ENCODE measurements at places on chromosomes 5 and 9.

- no peak for DNase-seq
These were observed 1.6 kb upstream of the OXCT1 start for GRCh38 chr5:41871852-41872251.

DNA sequence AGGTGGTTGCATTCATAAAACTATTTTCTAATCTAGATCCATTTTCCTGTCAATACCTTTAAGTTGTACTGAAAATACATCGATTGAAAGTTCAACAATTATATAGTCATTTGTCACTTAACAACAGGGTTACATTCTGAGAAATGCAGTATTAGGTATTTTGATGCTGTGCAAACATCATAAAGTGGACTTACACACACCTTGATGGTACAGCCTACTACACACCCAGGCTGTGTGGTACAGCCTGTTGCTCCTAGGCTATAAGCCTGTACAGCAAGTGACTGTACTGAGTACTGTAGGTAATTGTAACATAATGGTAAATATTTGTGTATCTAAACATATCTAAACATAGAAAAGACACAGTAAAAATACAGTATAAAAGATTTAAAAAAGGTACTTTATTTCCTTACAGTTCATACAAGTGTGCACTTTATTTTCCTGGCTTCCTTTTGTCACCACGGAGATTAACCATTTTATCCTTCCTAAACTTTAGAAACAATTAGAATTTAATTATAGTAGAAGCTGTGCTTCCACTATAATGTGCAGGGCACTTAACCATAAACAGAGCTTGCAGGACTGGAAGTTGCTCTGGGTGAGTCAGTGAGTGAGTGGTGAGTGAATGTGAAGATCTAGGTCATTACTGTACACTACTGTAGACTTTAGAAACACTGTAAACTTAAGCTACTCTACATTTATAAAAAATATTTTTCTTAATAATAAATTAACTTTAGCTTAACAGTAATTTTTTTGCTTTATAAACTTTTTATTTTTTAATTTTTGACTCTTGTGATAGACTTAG lies 42.9 kb upstream of the MEF2C start:
- DNase-seq, result no peak

DNA sequence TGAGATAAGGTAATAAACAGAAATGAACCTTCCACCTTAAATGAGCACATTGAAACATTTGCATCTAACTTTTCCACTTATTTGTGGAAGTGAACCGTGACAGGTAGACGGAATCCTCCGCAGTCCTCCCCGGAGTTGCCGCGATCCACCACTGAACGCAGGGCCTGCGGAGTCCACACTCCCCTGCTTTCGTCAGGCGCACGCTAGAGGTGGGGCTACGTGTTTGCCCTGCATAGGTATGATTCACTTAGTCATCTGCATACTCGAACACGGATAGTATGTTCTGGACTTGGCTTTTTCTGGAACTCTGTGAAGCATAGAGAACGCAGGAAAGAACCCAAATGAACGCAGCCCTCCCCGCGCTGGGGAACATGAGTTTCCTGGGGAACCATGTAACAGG lies 272.8 kb upstream of the IRX4 start:
- DNase-seq, result no peak

DNA sequence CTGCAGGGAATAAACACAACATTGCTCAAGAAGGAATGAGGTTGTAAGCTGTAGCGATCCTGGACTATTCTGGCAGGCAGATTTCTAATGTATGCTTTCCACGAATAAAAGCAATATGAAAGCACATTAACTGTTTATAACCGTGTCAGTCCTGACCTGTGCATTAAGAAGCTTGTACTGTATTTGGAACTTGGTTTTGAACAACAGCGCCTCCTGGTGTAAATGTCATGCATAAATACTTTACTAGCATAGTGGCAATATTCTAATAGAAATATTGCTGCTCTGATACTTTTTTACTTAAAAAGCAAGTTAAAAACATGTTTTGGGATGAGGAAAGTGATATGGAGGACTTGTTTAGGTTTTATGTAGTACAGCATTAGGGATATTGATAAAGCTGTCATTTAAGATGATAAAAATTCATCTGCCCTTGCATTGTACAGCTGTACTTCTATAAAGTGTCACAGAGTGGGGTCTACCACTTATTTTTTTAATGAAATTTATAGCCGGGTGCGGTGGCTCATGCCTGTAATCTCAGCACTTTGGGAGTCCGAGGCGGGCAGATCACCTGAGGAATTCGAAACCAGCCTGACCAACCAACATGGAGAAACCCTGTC lies 70.7 kb upstream of the GNE start:
- DNase-seq, result peak; percentile 60

DNA sequence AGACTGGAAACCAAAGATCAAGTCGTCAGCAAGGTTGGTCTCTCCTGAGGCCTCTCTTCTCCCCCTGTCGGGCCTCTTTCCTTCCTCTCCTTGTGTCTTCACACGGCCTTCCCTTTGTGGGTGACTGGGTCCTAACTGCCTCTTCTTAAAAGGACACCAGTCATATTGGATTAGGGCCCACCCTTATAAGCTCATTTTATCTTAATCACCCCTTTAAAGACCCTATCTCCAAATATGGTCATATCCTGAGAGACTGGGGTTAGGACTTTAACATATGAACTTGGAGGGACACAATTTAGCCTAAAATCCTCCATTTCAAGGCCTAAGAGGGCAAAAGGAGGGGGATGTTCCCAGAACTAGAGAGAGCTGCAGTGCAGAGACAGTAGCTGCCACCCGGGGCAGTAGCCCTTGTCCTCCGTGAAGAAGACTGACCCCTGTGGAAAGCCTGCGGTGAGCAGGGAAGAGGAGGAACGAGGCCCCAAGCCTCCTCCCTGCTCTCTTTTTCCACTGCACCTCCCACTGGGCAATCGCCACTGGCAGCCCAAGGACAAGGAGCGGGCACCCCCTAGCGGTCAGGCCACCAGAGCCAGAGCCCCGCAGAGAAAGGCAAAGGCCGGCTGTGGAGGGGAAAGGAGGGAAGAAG lies 34.9 kb downstream of the CFAP90 start:
- peak; percentile 47 for DNase-seq

- peak; percentile 7 for DNase-seq
These were observed 36.4 kb upstream of the IPPK start for GRCh38 chr9:92706218-92706940.
